ENCODE measurements at places on chromosomes 1 and 21.

GRCh38 chr1:16212251-16212961 is at the start of gene ARHGEF19:
TSS of gene ARHGEF19 (minus strand) at chr1:16212652. CDS start at chr1:16209054, 3,598 bp downstream.
- no peak for DNase-seq

- no peak for DNase-seq
These were observed 11.6 kb downstream of the SLC6A17 start for GRCh38 chr1:110161849-110162248.

DNA sequence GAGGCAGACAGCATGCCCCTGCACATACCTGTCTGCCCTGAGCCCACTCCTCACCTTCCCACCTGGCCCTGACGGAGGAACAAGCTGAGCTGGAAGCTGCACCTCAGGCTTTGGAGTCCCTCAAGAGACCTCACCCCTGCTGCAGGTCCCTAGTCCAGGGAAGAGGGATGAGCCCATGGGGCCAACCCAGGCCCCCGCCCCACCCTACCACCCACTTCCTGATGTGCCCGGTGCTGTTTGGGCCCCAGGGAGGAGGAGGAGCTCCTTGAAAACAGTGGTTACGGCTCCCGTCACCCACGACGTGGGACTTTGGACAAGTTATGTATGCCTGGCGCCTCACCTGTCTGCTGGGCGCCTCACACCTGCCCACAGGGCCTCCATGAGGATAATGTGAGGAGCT is 250.2 kb downstream of the NPHP4 start:
- DNase-seq, result no peak

GRCh38 chr1:98210064-98210463 is 289.2 kb upstream of the DPYD start:
- no peak for DNase-seq

GRCh38 chr1:11307852-11308251 is 34.9 kb downstream of the UBIAD1 start:
- DNase-seq, result no peak

GRCh38 chr1:83508485-83509151 is 490.3 kb downstream of the TTLL7 start:
- peak; percentile 3 for DNase-seq

DNA sequence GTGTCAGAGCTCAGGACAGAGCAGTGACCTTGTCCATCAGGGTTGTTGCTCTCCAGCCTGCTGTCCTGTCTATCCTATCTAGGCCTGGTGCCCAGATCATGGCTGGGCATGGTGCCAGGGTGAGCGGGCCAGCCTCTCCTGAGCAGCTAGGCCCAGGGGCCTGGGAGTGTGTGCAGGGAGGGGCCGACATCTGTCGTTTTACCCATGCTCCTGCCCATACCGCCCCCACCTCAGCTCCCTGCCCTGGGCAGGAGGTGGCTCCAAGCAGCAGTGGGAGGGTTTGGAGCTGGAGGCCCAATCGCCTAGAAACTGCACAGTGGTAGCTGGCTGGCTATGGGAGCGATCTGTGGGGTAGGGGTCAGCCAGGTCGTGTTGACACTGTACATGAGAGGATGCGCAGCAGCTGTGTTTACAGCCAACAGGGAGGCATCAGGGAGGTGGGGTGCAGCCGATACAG is 6.5 kb downstream of the INSRR start:
- DNase-seq, result no peak

GRCh38 chr1:245260110-245260882 is 105.5 kb downstream of the KIF26B start:
- DNase-seq, result no peak

GRCh38 chr1:100404821-100405220 is 52.5 kb downstream of the CDC14A start:
- DNase-seq, result no peak

GRCh38 chr1:53739109-53739681 is at the start of gene GLIS1:
TSS of gene GLIS1 (minus strand) at chr1:53739164. CDS start at chr1:53738064, 1,100 bp downstream.
- peak; percentile 43 for DNase-seq

GRCh38 chr21:44654576-44655175 is at the start of gene KRTAP12-4:
TSS of gene KRTAP12-4 (minus strand) at chr21:44654659. CDS start at chr21:44654614, 45 bp downstream.
- no peak for DNase-seq

DNA sequence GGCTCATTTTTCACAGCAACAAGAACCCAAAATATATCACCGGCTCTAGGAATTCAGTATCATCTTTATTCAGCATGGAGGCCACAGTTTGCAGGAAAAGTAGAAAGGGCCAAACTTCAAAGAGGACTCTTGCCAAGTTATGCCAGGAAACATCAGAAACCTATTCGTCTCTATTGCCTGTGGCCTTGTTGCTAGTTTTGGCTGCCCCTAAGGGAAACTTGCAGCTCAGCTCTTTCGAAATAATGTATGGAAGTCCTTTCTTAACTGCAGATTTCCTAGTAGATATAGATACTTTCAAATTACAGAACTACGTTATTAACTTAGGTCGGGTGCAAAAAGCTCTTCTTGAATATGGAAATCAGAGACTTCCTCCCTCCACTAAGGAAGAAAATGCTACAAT is 4.2 kb upstream of the NENF start:
- DNase-seq, result no peak

DNA sequence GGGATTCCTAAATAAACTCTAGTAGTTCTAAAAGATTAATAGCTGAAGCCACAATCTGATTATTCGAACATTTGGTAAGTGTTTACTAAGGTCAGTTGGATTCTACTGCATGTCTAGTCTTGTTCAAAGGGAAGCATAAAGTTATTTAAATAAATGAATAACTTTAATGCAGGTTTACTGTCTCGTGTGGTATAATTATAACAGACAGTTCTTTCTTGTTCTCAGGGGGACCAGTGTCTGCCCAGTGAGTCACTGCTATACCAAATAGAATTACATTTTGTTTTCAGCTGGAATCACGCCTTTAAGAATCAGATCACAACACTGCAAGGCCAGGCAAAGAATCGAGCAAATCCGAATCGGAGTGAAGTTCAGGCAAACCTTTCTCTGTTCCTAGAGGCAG is 45.1 kb downstream of the SMG7 start:
- no peak for DNase-seq

DNA sequence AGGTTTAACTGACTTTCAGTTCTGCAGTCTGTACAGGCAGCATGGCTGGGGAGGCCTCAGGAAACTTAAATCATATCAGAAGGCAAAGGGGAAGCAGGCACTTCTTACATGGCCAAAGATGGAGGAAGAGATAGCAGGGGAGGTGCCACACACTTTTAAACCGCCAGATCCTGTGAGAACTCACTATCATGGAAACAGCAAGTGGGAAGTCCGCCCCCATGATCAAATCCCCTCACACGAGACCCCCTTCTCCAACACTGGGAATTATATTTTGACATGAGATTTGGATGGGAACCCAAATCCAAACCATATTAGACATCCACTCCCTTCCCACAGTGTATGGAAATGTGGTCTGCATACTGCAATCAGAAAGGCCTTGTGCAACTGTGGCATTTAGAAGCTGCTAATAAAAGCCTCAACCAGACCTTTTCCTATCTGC is 148.2 kb downstream of the FCRL5 start:
- no peak for DNase-seq

- peak; percentile 33 for DNase-seq
These were observed 30.6 kb upstream of the LCE5A start for GRCh38 chr1:152479792-152480595.

DNA sequence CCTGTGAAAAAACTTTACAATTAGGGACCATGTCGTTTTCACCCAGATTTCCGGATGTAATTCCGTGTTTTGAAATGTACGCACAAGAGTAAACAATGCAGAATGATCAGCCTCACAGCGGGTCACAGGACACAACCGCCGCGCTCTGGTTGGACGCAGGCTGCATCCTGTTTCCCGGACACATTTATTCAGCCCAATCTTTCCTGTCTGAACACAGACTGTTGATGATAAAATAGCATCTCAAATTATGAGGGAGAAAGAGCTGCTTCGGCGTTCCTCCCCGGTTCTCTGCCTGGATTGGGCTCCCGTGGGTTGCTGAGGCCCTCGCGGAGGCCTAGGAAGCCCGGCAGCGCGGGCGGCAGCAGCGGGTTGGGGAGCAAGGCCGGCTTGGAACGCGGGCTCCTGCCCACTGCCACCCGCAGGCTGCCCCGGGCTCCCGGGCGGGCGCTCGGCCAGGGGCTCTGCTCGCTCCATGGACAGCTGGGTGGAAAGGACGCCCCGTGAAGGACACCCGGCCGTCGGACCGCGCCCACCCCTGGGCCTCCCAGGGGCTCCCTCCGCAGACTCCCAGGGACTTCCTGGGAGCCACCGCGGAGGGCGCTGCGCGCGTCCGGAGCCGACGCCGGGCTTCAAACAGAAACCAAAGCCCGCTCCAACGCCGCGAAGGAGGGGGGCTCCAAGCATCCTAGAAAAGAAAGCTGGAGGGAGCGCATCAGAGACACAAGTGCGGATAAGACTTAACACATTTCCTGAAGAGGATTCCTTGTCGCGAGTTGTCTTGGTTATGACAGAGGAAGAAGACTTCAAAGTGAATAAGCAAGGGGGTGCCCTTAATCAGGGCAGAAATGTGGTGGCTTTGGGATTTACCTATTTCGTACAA is 122.3 kb downstream of the ESRRG start:
- DNase-seq, result no peak

DNA sequence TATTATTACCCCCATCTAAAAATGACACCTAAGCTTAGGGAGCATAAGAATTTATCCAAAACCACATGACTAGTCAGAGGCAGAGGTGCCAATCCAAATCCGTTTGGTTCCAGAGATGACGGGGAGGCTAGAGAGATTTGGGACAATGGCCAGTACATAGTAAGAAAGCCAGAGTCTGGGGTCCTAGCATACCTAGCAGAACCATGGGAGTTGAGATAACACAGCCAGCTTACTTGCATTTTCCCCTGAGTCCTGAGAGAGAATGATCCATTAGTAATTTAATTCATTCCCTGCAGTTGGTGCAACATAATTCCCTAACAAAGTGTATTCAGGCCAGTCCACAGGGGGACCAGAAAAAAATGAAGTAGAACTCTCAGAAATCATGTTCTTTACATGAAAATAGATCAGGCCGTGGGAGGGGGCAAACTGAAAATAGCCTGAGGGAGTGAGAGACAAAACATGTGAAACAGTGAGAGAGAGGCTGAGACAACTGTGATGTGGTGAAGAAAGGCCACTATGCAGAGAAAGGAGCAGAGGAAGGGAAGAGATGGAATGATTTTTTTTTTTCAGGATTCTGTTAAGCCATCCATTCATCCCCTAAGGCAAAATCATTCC is 243.3 kb downstream of the BRINP2 start:
- DNase-seq, result no peak

DNA sequence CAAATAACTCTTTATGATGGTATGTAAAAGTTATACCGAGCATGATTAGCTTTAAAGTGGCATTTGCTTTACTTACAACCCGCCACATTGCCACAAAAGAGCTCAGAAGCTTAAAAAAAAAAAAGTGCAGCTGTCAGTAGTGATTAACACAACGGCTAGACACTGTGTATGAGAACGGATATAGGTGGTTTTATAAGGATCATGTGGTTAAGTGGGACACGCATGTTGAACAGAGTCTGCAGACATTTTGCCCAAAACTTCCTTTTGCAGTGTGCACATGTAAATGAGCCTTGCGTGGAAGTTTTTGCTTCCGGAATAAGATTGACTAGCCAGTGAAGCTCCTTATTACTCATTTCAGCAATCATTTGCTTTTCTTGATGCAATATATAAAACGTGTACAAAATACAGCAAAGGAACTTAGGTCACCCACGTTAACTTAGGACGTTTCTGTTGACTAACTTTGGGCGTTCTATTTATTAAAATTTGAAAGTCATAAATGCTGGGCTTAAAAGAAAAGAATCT is 58.7 kb upstream of the RGS1 start:
- DNase-seq, result peak; percentile 26

GRCh38 chr1:31135973-31136600 is 70.6 kb upstream of the PUM1 start:
- no peak for DNase-seq

GRCh38 chr1:151373196-151373595 is 691 bp upstream of the SELENBP1 start:
- DNase-seq, result no peak

DNA sequence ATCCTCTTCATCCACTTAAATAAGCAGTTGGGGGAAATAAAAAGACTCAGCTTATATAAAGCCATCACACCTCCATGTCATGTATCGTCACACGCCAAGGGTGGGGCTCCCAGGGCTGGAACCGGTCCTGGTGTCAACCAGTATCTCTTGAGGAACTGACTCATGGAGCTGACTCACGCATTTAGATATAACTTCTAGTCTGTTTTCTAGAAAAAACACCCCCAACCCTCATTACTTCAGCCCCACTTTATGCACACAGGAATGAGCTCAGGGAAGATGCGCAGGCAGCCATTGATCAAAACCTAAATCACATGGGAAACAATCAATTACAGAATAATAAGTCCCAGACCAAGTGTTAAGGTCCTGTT is 6.9 kb upstream of the IL22RA1 start:
- peak; percentile 39 for DNase-seq

DNA sequence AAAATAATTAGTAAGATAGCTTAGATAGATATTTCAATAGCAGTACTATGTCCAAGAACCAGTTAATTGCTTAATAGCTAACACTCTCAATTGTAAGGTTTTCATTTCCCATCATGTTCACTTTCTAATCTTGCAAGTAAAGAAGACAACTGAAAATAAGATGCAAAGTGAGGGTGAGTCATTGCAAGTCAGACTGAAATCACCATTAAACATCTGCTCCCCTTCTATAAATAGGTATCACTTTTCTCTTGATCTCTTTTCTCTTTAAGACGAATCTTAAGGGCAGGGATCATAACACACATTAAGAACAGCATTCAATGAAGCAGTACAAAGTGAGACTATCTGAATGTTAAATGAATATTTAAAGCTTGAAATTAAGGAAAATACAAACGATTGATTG is 40.4 kb downstream of the UBR4 start:
- DNase-seq, result no peak

Data from stimulated activated CD8-positive, alpha-beta memory T cell treated with anti-CD3 and anti-CD28 coated beads, Interleukin-7, amount 100 ng/mL, for 4 hours (primary cell).